Psoas muscle (tissue), 8 donors: ENCODE measurements at places on chromosomes 2 and 18. TPM values are rescaled to one million over a fixed set of nuclear protein-coding genes. Genes with fewer than 3 reads are reported as not detected.

- no peak for DNase-seq
These were observed 15.9 kb downstream of the GLS start for GRCh38 chr2:190896477-190896876.

DNA sequence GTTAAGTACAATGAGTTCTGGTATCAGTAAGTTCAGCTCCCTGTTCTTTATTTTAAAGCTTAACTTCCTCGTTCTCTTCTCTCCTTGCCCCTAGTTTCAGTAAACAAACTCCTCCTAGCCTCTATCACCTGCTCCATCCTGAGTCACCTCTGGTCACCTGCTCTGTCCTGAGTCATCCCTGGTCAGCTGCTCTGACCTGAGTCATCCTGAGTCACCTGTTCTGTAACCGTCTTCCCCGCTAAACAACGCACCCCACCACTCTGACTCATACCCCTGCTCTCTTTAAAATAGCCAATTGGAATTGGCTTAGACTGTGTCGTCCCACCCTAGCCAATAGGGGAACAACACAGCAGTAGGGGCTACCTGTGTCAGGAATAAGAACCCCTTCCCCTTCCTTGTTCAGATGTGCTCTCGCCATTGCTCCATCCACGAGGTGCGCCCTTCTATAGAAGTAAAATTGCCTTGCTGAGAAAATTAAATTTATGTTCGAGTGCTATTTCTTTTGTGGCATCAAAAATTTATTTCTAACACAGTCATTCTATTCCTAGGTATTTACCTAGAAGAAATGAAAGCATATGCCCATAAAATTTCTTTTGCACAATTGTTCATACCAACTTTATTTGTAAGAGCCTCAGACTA is 24.9 kb upstream of the RMND5A start:
- no peak for DNase-seq

- DNase-seq, result no peak
These were observed 203.5 kb downstream of the MBD2 start for GRCh38 chr18:54020966-54021365.

DNA sequence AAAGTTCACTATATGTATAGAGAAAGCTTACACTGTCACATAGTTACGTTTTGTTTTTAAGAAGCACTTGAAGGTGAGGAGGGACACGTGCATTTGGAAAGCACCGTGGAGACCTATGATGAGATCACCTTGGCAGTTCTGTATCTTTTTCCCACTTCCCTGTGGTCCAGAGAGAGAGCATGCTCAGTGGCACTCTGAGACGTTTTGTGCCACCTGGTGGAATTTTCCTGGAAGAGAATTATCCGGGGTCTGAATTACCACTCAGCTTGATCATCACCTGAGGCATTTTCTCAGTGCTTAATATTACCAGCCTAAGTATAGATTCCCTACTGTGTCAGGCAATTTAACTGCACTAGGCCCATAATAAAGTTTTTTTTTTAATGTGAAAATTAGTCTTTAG is 469.4 kb upstream of the SMIM21 start:
- no peak for DNase-seq

- DNase-seq, result no peak
These were observed 813 bp downstream of the NDC80 start for GRCh38 chr18:2572171-2572569.

- no peak for DNase-seq
These were observed 1662.1 kb upstream of the NXPH2 start for GRCh38 chr2:140442319-140442718.

- DNase-seq, result no peak
These were observed 86.2 kb downstream of the SMIM21 start for GRCh38 chr18:75341267-75341666.

The GYPC gene
- 61.6 TPM for total RNA-seq

The DAW1 gene
- not detected for total RNA-seq

The IL37 gene
- not detected for total RNA-seq

The MAPK4 gene
- 1.8 TPM for total RNA-seq
